ENCODE measurements at places on chromosomes 5 and 9. TPM values are rescaled to one million over a fixed set of nuclear protein-coding genes. Genes with fewer than 3 reads are reported as not detected.

The ZNF454 gene
- 0.43 TPM for total RNA-seq

The HAPLN1 gene
- total RNA-seq, result 0.43 TPM

The FOXD4L4 gene
- not detected for total RNA-seq

The LCN1 gene
- not detected for total RNA-seq

The SET gene
- 378 TPM for total RNA-seq

The ANXA2R gene
- 3.9 TPM for total RNA-seq

The SLC4A9 gene
- not detected for total RNA-seq

The ACOT12 gene
- not detected for total RNA-seq

The SLC34A3 gene
- total RNA-seq, result under 0.01 TPM

The CEL gene
- total RNA-seq, result under 0.01 TPM

The C9orf153 gene
- not detected for total RNA-seq

The OMD gene
- not detected for total RNA-seq

The CNTNAP3B gene
- total RNA-seq, result 0.97 TPM

The ORM2 gene
- not detected for total RNA-seq

The RANBP17 gene
- total RNA-seq, result 33.7 TPM

The FST gene
- 52.5 TPM for total RNA-seq

The GPR151 gene
- total RNA-seq, result not detected

The RPP25L gene
- 14.7 TPM for total RNA-seq

The TMEM252 gene
- not detected for total RNA-seq

The TUT7 gene
- 63.0 TPM for total RNA-seq

The SPEF2 gene
- 4.3 TPM for total RNA-seq

The PCDHB14 gene
- 0.43 TPM for total RNA-seq

The STOM gene
- total RNA-seq, result 118 TPM

The RUFY1 gene
- total RNA-seq, result 42.5 TPM
